CD8-positive, alpha-beta T cell (primary cell): ENCODE measurements at places on chromosomes 7 and 10. TPM values are rescaled to one million over a fixed set of nuclear protein-coding genes. Genes with fewer than 3 reads are reported as not detected.

- DNase-seq, result no peak
These were observed 429.3 kb downstream of the CALN1 start for GRCh38 chr7:71982851-71983250.

- peak; percentile 51 for DNase-seq
These were observed 47.9 kb downstream of the MKI67 start for GRCh38 chr10:128078136-128078969.

- no peak for DNase-seq
These were observed 31.8 kb downstream of the AP3M1 start for GRCh38 chr10:74118804-74119203.

DNA sequence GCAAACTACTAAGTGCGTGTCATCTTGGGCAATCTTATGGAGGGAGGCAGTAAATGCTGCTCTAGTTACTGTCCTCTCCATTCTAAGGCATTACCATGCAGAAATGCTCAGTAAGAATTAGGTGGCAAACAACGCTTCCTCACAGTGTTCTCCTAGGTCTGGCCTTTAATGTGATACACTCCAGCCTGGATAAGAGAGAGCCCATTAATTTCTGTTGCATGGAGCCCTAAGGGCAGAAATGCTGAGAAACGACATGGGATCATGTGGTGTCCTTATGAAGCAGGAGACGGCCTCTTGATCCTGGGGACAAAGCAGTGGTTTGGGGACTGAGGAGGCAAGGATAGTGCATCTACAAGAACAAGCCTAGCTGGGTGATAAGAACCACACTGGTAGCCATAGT is 44.0 kb downstream of the SLC25A13 start:
- DNase-seq, result no peak

- no peak for DNase-seq
These were observed 599.2 kb downstream of the KCNMA1 start for GRCh38 chr10:77038407-77038806.

- DNase-seq, result no peak
These were observed 325.5 kb upstream of the C7orf33 start for GRCh38 chr7:148264933-148265557.

TNS3 gene
- total RNA-seq, result 0.24 TPM

- DNase-seq, result peak; percentile 50
These were observed 309.7 kb downstream of the CSTF2T start for GRCh38 chr10:51389415-51390321.

GRCh38 chr10:73553761-73554160 is 37.4 kb downstream of the USP54 start:
- DNase-seq, result no peak

GRCh38 chr7:15594461-15594860 is 32.6 kb upstream of the AGMO start:
- no peak for DNase-seq

DNA sequence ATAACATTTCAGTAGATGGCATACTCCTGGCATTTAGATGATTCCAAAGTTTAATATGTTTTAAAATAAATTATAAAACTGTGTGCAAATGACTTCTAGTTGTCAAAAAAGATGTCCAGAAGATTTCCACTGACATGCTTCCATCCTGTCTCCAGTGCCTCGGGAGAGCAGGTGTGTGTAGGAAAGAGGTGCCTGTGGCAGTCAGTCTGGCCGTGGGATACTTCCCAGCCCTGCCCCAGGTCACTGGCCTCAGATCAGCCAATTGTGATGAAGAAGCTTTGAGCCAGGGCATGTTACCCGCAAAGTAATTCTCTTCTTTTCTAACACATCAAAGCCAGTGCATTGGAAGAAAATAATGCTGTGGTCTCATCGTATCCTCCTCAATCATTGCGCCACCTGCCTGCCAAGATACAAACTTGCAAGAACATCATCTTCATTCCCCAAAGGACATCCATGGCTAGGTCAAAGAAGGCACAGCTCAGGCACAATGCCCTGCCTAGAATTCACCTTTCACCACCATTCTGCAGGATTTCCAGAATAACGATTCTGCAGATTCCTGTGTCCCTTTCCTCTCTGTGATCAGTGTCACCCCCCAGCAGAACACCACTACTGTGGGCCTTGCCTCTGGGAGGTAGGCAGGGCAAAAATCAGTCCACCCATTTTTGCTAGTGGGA is 6.3 kb upstream of the KCNMA1 start:
- no peak for DNase-seq

ARL3 gene
- total RNA-seq, result 0.75 TPM

GRCh38 chr10:72851509-72851908 is 42.0 kb upstream of the OIT3 start:
- DNase-seq, result no peak

MICALL2 gene
- 1.2 TPM for total RNA-seq

- no peak for DNase-seq
These were observed 4.9 kb downstream of the DKK1 start for GRCh38 chr10:52318822-52319464.

DNA sequence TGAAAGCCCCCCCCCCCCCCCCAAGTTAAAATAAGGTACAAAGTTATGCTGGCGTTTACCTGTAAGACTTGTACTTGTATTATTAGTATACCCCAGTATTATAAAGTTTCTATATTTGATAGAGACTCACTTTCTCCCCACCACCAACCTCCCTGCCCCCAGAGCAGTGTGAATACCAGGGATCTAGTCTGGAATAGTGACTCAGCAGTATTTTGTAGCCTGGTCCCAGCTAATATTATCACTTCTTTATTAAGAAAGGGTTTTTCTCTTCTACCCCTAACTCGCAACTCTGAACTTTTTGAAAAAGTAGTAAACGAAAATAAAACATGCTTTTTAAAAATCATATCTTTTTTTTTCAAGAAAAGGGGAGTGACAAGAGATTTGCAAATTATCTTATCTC is 26.7 kb downstream of the GLI3 start:
- DNase-seq, result no peak

BRI3 gene
- total RNA-seq, result 70.6 TPM

DNA sequence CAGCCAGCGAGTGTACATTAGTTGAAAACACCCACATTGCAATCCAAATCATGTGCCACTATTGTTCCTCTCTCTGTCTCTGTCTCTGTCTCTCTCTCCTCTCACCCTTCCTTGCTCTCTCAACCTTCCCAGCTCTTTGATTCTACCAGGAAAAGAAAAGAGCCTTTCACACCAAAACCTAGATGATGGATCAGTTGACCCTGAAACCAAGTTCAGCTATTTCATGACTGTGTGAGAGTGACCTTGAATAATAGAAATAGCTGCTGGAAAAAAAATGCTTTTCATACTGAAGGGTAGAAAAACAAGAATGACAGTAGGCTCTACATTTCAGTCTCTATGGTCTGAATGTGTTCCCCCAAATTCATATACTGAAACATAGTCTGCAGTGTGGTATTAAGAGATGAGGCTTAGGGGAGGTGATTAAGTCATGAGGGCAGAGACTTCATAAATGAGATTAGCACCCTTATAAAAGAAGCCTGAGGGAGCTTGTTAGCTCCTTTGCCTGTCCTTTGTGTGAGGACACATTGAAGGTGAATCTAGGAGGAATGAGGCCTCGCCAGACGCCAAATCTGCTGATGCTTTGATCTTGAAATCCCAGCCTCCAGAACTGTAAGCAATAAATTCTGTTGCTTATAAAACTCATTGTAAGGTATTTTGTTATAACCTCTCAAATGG is 65.2 kb downstream of the LYZL1 start:
- no peak for DNase-seq

- DNase-seq, result no peak
These were observed 56.3 kb downstream of the CCNY start for GRCh38 chr10:35392482-35393228.

DNA sequence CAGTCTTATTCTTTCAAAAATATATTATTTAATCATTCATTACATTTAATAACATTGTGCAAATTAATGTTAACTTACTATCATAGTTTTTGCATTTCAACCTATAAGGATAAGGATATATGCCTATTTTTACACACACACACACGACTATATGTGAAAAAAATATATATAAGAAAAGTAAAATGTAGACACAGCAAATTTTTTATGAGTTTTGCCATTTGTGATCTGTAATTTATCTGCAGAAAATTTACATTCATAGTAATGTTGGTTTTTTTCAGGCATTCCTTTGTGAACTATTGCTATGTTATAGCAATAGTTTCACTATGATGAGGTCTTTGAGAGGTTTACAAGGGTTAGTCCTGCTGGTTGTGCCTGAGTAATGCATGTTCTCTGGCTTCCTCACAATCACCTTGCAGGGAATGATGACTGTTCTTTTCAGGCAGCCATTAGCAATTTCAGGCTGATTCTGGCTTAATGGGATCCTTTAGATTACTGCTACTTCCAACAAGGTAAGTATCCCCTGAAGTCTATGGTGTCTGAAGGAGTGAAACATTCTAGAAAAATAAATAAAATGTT is 183.7 kb upstream of the CDK1 start:
- DNase-seq, result no peak

CAMK1D gene
- 25.7 TPM for total RNA-seq

DNA sequence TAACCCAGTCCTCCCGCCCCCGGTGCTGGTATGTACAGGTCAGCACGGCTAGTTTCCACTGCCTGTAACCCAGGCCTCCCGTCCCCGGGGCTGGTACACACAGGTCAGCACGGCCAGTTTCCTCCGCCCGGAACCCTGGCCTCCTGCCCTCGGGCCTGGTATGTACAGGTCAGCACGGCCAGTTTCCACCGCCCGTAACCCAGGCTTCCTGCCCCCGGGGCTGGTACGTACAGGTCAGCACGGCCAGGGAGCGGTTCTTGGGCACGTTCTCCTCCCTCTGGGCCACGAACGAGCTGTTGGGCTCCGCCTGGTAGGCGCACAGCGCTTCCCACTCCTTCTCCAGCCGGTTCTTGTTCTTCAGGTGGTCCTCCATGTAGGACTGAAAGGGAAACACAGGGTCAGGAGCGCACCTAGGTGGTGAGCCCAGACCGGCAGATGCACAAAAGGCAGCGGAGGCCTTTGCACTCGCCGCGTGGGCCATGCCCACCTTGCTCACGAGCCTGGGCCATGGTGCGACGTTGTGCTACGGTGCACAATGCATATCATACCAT is 284.4 kb downstream of the DNAJB6 start:
- DNase-seq, result no peak
